Daoy (cell line): ENCODE measurements at places on chromosomes 12 and 14. TPM values are rescaled to one million over a fixed set of nuclear protein-coding genes. Genes with fewer than 3 reads are reported as not detected.

- no peak for DNase-seq
Observed at GRCh38 chr12:18797604-18798003, 59.7 kb downstream of the CAPZA3 start.

DNA sequence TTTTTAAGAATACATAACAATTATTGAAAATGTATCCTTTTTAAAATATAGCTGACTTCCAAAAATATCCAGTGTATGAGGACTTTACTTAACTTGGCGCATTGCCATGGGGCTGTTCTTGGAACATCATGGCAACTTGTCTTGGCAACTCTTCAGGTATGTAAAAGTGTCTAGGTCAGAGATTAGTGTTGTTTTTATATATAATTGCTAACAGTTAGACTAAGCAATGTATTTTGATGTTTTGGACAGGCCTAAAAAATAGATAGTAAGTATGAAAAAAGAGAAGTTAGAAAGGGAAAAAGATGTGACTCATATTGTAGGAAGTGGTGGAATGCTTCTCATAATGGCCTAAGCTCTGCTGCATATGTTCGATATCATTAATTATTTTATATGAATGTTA, 70.9 kb downstream of the MON2 start:
- peak; percentile 39 for DNase-seq

MMP17 gene
- 3.1 and 11.4 TPM in 2 replicates for total RNA-seq

KRT85 gene
- 0.80 TPM in 1 of 2 replicates, not detected in the other for total RNA-seq

DNA sequence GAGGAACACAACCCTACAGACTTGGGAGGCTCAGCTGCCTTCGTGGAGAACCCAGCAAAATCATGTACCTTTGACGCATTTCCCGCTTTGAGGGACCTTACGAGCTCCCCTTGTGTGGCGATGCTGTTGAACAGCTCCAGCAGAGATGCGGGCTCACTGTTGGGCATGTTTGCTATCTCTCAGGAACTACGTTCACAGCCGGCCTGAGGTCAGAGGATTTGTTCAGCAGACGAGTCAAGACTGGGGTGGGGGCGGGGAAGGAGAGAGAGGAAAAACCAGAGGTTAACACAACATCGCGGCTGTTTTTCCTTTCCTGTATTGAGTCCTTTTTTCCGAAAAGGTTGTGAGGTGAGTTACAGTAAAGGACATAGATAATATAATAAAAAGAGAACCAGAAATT, 45.9 kb downstream of the SLC25A47 start:
- no peak for DNase-seq

KRT78 gene
- total RNA-seq: 1.2 TPM in 1 of 2 replicates, not detected in the other
